ENCODE measurements at places on chromosomes 12 and 14. TPM values are rescaled to one million over a fixed set of nuclear protein-coding genes. Genes with fewer than 3 reads are reported as not detected.

DNA sequence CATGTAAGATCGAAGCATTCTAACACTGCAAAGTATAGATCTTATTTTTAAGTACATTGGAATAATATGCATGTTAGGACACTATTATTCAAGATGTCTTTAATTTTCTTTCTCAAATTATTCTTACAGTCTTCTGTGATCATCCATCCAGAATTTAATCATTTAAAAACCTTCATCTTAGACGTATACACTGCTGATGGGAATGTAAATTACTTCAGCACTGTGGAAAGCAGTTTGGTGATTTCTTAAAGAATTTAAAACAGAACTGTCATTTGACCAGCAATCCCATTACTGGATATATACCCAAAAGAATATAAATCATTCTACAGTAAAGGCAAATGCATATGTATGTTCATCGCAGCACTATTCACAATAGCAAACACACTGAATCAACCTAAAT, 3.2 kb upstream of the RPS29 start:
- no peak overlapping the region for H3K27ac ChIP-seq
- H3K36me3 ChIP-seq, result peaks cover 1% of the 10 kb centered on the region
- peaks cover 17% of the 10 kb centered on the region for H3K4me1 ChIP-seq
- DNase-seq, result no peak
- H3K27me3 ChIP-seq, result no peaks in the 10 kb centered on the region

Gene PRB2
- total RNA-seq, result not detected

Gene BCL2L2
- 61.8 TPM for total RNA-seq

- no peaks in the 10 kb centered on the region for H3K36me3 ChIP-seq
- no peak overlapping the region for H3K4me3 ChIP-seq
- H3K27me3 ChIP-seq, result no peaks in the 10 kb centered on the region
- H3K27ac ChIP-seq, result no peak overlapping the region
- peaks cover 8% of the 10 kb centered on the region for H3K4me1 ChIP-seq
These were observed 162.5 kb downstream of the SLC38A4 start for GRCh38 chr12:46663318-46663717.

GRCh38 chr12:108691998-108692808, 39.1 kb downstream of the CORO1C start:
- no peaks in the 10 kb centered on the region for H3K36me3 ChIP-seq
- peak overlapping the region; percentile 11 for H3K4me3 ChIP-seq

- no peaks in the 10 kb centered on the region for H3K4me1 ChIP-seq
- H3K4me3 ChIP-seq, result no peak overlapping the region
- H3K27me3 ChIP-seq, result no peaks in the 10 kb centered on the region
- no peaks in the 10 kb centered on the region for H3K36me3 ChIP-seq
- H3K27ac ChIP-seq, result no peak overlapping the region
- DNase-seq, result no peak
These were observed 347 bp downstream of the SYNDIG1L start for GRCh38 chr14:74425525-74426201.

- H3K4me1 ChIP-seq, result peaks cover 29% of the 10 kb centered on the region
- no peak for DNase-seq
- H3K4me3 ChIP-seq, result peak overlapping the region; percentile 76
- H3K36me3 ChIP-seq, result no peaks in the 10 kb centered on the region
These were observed 16.8 kb upstream of the DYNC1H1 start for GRCh38 chr14:101947577-101947903.

- H3K36me3 ChIP-seq, result no peaks in the 10 kb centered on the region
- no peak for DNase-seq
- H3K27me3 ChIP-seq, result no peaks in the 10 kb centered on the region
These were observed 226.5 kb downstream of the C12orf50 start for GRCh38 chr12:87802721-87803011.

- H3K36me3 ChIP-seq, result no peaks in the 10 kb centered on the region
- H3K4me1 ChIP-seq, result peaks cover 26% of the 10 kb centered on the region
- no peak for DNase-seq
These were observed at the start of gene TMEM121 for GRCh38 chr14:105525861-105526775. Gene TMEM121 (plus strand): TSS chr14:105526583. CDS start chr14:105528835, 2,252 bp downstream.
